ENCODE measurements at places on chromosomes 1 and 21.

DNA sequence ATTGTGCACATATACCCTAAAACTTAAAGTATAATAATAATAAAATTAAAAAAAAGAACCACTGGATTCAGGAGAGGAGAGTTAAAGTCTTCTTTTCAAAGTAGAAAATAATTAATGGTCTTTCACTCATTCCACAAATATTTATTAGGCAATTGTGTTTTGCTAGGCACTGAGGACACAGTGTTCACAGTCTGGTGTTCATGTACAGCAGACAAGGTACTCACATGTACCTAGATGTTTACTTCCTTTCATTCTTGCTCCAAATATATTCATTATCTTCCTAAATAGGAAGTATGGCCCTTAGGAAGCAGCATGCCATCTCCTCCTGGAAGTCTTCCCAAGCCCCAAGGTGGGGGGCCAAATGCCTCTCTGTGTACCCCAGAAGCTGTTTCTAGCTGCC lies 265.0 kb downstream of the NPHP4 start:
- DNase-seq, result no peak

GRCh38 chr1:4650981-4651380 lies 3.4 kb upstream of the AJAP1 start:
- DNase-seq, result no peak

DNA sequence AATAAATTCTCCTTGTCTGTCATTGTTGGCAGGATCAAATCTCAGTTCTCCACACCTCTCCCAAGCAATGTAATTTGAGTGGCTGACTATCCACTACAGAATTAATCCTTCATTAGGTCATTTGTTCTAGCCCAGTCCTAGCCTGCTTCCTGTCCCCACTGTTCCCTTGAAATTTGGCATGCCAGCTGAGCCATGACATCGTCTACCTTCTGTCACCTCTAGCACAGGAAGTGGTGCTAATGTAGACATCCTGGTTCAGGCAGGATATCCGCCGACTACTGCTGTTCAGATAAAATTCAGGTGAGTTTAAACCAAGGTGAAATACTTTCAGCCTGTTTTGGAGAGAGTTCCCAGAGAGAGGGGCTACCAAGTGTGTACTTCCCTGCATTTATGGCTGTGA lies 5.9 kb downstream of the CHRM3 start:
- DNase-seq, result no peak

DNA sequence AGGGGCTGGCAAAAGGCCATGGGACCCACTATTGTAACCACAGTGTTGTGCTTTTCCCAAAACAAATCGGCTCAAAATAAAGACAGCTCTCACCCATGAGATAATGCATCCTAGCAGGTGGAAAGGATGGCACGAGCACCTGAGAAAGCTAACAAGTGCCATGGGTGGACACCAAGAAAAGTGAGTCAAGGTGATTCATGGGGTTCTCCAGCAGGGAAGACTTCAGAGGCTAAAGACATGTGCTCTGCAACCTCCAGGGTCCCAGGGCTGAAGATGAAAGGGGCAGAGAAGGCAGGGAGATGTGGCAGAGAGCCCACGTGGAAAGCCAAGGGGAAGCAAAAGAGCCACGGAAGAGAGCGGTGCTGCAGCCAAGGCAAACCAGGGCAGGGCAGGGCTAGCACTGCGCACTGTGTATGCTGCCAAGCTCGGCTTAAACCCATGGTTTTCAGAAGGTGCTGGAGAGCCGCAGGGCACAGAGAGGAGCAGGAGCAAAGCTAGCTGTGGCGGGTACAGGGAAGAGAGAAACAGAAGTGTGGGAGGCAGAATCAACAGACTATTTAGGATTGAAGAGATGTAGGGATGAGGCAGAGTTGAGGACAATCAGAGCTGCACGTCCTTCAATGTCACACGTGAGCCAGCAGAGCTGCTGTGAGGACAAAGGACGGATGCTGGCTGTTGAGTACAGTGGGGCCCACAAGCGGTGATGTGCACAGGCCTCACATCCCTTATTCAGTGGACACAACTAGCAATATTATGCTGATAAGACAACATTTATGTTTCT lies 41.8 kb upstream of the C1orf198 start:
- no peak for DNase-seq

DNA sequence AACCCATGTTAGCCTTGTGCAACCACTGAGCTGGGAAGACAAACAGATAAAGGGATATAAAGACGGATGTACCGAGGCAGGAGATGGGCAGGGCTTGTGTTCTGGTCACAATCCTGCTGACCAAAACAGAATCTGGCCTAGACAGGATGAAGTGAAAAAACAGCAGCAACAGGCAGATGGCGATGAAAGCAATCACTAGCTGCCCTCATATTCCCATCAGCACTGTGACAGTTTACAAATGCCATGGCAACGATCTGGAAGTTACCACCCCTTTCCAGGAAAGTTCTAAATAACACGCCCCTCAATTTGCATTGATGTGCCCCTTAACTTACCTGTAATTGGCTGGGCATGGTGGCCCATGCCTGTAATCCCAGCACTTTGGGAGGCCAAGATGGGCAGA lies 40.6 kb upstream of the CD46 start:
- DNase-seq, result no peak

DNA sequence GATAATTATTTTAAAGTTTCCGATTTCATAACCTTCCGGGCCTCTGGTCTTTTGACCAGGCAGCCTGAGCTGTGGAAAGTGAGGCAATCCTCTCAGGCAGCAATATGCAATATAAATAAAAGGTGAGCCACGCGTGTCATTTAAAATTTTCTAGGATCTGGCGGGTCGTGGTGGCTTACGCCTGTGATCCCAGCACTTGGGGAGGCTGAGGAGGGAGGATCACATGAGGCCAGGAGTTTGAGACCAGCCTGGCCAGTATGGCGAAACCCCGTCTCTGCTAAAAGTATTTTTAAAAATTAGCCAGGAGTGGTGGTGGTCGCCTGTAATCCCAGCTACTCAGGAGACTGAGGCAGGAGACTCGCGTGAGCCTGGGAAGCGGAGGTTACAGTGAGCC lies 546 bp upstream of the ZNF695 start:
- DNase-seq, result no peak

GRCh38 chr1:231160895-231161666 lies 777 bp upstream of the TRIM67 start:
- no peak for DNase-seq

DNA sequence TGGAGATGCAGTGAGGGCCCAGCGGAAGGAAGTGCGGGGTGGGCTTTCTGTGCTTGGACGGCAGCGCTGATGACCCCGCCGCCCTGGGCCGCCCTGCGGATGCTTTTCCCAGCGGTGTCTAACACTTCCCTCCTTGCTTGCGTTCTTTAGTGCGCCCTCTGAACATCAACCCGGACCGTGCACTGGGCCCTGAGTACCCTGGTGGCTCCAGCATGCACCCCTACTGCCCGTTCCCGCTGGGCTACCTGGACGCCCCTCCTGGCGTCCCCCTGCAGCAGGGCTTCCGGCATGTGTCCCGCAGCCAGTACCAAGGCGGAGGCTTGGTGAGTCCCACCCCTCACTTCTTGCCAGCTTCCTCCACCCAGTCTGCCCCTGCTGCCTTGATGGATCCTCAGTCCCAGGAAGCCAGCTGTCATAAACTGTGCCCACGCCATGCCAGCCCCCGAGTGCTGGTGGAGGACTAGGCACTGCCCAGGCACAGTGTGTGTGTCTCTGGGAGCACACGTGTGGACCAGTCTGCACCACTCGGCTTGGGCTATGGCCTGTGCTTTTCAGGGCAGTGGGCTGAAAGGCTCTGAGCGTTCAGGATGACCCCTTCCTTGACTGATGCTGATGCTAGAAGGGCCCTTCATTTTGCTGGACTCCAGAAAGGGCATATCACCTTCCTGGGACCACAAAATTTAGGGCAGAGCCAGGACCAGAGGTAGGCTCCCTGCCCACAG lies 2.3 kb downstream of the DMRTB1 start:
- no peak for DNase-seq

DNA sequence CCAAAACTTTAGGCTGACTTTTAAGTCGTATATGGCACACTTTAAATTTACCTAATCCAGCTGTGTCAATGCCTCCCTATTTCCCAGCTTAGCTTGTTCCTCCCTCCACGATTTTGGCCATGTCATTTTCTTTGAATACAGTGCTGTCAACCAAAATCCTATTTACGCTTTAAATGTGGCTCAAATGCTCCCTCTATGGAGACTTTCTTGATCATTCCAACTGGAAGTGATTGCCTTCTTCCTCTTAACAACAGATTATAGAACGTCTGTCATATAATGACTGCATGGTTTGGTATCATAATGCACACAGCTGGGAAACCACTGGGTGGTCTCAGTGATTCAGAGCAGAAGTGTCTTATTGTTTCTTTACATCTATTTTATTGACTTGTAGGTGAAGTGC lies 18.9 kb upstream of the BATF3 start:
- DNase-seq, result no peak

- peak; percentile 72 for DNase-seq
Observed at GRCh38 chr1:160830321-160831153, 32.1 kb downstream of the CD244 start.

- DNase-seq, result no peak
Observed at GRCh38 chr1:178368208-178368607, 128.6 kb downstream of the CLEC20A start.

DNA sequence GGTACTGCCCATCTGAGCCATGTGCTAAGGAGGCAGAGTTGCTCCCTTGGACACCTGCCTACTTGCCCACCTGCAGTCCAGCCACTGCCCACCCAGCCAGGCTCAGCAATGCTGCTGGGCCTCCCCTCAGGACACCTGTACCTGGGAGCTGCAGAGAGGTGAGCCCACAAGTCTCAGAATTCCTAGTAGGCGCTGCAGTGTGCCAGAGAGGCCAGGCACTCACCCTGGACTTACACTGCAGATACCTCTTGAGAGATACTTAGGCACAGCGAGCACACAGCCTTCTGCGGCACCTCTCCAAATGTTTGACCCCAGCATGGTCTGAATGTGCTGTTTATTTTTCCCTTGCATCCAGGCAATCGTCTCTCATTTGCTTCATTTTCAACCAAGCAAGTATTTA lies 71.0 kb downstream of the PGBD5 start:
- DNase-seq, result no peak

GRCh38 chr1:227295609-227296008 lies 22.7 kb downstream of the CDC42BPA start:
- no peak for DNase-seq

DNA sequence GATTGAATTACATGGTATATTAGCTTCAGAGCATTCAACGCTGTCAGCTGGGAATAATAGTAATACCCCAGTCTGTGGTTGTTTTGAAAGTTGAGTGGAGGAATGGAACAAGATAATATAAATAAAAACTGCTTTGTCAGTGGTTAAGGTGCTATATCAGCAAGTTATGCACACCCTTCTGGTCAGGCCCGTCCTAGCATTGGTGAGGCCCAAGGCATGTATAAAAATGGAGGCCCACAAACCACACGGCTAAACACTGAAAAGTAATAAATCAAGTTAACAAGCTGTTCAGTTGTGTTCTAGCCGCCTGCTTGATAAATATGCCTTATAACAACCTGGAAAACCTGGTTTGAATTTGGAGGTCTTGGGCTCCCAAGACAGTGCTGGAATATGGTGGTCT lies 77.4 kb downstream of the PSMG1 start:
- DNase-seq, result no peak

GRCh38 chr1:200150721-200151120 lies 123.2 kb downstream of the NR5A2 start:
- DNase-seq, result no peak

GRCh38 chr1:201455098-201455497 lies 13.9 kb downstream of the PHLDA3 start:
- no peak for DNase-seq

- no peak for DNase-seq
Observed at GRCh38 chr1:154784416-154784815, 85.7 kb downstream of the KCNN3 start.

- DNase-seq, result no peak
Observed at GRCh38 chr1:210233495-210234328, 1.1 kb downstream of the SERTAD4 start.

- no peak for DNase-seq
Observed at GRCh38 chr1:25723250-25723880, 76.6 kb upstream of the SELENON start.

DNA sequence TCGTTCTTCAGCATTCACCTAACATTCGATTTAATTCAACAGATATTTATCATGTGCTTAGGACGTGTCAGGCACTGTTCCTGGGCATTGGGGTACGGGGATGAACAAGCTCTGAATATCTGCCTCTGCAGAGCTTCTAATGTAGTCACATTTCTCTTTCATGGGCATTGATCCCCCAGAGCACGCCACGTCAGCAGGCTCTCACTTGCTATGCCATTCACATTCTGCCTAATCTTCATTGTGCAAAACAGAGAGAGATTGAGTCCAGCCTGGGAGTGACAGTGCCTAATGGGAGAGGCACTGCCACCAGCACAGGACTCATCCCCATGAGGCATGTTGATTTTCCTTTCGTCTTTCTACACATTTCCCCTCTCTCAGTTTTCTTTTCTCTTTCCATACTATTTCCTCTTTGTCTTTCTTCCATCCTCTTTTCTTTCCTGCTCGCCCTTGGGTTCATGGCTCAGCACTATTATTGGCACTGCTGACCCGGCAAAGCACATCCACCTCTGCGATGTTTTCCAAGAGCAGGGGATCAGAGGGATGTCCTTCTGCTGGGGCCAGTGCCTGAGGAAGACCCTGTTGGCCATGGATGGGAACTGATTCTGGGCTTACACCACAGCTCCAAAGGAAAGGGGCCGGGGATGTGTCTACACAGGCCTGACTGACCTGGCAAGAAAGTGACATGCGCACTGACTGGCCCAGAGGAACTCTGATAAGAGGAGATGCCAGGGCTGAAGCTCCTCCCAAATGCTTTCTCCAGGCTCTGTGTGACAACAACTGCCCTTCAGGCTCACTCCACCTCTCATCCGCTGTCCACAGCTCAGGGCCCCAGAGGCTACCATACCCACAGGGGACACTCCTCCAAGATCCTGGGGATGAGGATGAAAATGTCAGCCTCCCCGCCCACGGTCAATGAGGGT lies 195.9 kb downstream of the TOMM20 start:
- DNase-seq, result peak; percentile 33

GRCh38 chr1:47651311-47652089 lies 213.7 kb downstream of the FOXD2 start:
- DNase-seq, result no peak

- no peak for DNase-seq
Observed at GRCh38 chr1:6703016-6703415, 1.4 kb upstream of the DNAJC11 start.

DNA sequence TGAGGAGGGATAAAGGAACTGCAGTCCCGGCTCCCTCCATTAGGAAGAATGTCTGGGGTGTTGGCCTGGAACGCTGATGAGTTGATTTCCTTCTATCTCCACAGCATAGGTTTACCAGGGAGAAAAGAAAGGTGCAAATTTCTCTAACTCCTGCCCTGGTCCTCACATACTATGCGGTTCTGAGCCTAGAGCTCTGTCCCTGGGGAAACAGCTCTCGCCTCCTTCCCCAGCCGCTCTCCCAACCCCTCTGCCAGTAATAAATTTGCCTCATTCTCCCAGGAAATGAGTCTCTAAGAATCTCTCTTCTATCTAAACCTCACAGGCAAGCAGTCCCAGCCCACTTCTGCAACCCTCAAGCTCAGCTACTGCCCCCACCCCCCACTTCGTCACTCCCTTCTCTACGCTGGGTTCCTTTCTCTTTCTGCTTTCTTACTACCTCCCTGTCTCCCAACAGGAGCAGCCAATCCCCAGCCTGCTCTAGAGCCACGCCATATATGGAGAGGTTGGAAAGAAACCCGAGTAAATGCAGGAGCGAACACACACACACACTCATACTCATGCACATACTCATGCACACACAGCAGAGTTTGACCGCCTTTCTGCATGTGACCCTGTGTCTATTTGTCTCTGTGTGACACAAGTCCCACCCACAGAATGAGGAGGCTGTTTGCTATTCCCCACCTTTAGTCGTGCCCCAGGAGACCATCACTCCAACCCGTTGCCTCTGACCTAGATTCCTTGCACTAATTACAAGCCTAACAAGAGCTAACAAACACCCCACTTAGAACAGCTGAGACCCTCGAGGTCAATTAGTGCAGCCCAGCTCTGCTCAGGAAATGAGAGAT lies 13.4 kb downstream of the PLEKHO1 start:
- peak; percentile 20 for DNase-seq

All from CD4-positive, alpha-beta T cell treated with Interleukin-1 beta for 1 hour (primary cell).